ENCODE measurements at places on chromosomes 4 and X.

DNA sequence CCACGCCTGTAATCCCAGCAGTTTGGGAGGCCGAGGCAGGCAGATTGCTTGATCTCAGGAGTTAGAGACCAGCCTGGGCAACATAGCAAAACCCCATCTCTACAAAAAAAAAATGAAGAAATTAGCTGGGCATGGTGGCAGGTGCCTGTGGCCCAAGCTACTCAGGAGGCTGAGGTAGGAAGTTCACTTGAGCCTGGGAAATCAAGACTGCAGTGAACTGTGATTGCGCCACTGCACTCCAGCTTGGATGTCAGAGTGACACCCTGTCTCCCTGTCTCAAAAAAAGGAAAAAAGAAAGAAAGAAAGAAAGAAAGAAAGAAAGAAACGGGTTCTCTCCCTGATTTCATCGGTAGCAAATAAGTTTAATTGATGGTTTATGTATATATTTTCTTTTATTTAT, 64.6 kb upstream of the ESX1 start:
- DNase-seq: no peak

- DNase-seq: no peak
Observed at GRCh38 chrX:8313844-8314243, 142.8 kb upstream of the VCX2 start.

GRCh38 chrX:34218063-34218462, 85.9 kb upstream of the FAM47A start:
- no peak for DNase-seq

- DNase-seq: no peak
Observed at GRCh38 chr4:14829795-14830194, 172.5 kb upstream of the CPEB2 start.

- no peak for DNase-seq
Observed at GRCh38 chr4:122700178-122700725, 32.3 kb upstream of the BBS12 start.

GRCh38 chr4:174282836-174283506, 496 bp downstream of the FBXO8 start:
- DNase-seq: peak; percentile 80

DNA sequence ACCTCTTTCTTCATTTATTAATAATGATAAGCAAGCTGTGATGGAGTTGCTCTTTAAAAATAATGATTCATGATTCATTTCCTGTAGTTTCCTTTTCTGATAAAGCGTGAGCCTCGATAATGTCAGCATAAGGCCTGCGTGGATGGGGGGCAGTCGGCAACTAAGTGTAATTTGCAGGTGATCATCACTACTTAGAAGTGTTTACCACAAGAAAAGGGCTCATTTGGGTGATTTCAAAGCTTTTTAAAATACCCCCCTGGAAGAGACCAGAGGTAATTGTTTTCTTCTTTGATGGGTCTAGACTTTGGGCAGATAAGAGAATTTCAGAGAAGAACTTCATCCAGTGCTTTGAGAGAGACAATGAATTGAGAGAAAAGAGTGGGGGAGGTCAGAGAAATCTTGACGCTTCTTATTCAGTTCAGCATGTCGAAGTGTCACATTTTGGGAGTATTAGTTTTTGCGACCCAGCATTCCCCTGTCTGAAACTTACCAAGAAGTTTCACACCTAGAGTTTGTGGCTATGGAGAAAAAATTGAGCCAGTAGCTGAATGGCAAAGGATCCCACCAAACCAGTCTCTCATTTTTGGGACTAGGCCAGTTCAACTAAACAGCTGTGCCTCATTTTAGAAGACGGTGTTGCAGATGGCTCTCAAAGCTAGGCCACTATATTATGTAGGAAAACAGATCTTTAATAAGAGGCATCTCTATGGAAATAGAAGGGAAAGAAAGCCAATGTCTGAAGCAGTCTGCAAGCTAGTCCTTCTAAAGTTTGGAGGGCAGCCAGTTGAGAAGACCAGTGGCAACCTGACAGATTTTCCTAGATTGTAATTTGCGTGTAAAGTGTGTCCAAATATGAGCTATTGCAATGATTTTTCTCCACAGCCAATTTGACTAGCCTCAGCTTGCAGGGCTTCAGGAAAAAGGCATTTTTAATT, 171.0 kb upstream of the PPP1R2C start:
- DNase-seq: no peak

DNA sequence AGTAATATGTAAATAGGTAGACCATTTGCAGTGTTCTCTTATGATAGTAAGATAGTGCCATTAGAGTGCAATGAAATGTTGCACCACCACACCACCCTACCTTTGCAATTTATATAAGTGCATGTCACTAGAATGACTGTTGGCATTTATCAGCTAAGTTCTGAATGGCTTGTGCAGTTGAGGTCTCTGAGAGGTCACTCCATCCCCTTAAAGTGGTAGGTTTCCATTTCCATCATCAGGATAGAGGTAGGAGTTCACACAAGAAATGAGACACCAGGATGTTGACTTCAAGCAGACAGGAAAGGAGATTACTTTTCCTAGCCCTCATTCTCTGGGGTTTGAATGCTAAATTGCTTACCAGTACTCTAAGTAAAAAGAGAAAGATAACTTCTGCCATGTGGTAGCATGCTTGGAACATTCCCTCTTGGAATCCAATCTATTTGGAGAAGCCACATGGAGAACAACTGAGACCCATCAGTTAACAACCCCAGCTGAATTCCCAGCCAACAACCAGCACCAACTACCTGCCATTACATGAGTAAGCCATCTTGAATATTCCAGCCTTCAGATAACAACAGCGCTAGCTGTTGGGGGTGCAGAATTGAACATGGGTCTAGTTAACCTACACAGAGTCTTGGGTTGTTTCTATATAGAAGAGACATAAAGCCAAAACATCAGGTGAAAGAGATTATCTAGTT, 6.7 kb upstream of the LRBA start:
- DNase-seq: no peak

DNA sequence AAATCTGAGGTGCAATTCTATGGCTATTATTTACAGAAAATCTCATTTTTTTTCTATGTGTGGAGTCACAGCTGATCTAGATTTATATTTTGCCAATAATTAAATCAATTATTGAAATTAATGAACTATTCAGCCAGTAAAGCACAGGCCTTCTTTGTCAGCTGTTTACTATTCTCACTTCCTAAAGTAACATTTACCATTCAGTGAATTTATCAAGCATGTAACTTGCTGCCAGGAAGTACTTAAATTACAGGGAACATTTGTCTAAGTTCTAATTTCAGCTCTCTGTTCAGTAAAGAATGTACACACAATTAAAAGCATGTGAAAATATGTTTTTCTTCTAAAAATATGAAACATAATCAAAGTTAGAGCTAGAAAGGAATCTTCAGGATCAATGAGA, 79.3 kb downstream of the DTHD1 start:
- no peak for DNase-seq

GRCh38 chr4:163548481-163549243, 54.2 kb downstream of the TMA16 start:
- DNase-seq: no peak

DNA sequence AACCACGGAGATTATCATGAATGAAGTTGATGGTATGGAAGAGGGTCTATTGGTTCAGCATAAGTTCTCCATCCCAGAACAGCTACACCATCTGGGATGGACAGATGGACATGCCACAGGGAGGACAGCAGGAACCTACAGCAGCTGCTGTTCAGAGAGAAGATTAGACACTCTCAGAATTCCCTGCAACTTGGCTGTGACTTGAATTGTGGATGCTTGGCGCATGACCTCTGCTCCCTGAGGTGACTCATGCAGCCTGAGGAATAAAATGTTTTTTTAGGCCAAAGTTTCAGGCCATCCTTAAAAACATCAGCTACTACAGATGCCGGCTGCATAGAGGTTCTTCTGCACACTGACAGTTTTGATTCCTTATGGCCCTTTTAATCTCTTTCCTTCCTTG, 97.3 kb downstream of the RS1 start:
- no peak for DNase-seq

- DNase-seq: no peak
Observed at GRCh38 chrX:131068945-131069719, 11.0 kb downstream of the ARHGAP36 start.

- no peak for DNase-seq
Observed at GRCh38 chrX:22128961-22129360, 96.8 kb downstream of the PHEX start.

- no peak for DNase-seq
Observed at GRCh38 chr4:31998807-31999206, 1278.6 kb downstream of the PCDH7 start.

DNA sequence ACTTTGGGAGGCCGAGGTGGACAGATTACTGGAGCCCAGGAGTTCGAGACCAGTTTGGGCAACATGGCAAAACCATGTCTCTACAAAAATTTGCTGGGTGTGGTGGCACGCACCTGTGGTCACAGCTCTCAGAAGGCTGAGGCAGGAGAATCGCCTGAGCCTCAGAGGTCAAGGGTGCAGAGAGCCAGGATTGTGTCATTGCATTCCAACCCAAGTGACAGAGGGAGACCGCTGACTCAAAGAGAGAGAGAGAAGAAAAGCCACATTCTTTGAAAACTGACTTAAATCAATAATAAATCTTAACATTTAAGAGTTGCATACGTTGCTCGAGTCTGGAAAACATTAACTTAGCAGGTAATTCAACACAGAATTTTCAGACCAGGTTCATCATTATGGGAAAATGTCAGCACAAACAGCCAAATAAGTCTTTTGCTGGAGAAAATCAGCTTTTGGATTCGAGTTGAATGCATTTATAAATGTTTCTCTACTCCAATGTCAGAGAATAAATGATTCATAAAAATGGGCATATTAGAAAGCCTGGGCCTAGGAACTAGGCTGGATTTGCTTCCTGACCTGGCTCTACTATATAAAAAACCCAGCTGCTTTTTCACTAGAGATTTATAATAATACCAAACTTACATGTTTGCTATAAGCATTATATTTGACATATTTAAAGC, 68.3 kb upstream of the RBPJ start:
- DNase-seq: no peak

DNA sequence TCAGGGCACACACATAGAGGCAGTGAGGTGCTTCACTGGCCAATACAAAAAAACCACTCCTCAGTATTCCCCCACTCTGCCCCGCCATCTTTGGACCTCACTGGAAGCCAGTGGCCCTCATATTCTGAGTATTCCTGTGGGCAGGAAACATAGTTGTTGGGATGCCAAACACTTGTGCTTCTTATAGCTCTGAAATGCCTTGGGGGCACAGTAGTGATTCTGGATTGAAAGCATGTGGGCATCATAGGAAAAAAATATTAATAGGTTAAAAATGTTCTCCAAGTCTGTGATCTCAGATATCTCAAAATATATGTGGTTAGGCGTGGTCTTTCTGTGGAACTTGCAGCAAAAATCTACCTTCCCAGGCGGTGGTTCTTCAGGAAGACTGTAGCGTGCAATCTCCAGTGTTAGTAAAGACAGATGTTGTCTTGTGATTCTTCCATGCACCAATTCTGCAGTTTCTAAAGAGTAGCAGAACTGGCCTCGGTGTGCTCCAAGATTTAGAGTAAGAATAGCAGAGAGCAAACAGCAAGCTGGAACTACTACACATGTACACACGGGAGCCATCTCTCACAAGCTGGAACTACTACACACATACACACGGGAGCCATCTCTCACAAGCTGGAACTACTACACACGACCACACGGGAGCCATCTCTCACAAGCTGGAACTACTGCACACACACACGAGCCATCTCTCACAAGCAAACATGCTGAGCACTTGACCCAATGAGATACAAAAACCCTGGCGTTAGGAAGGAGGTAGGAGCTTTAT, 8.0 kb upstream of the TENM3 start:
- no peak for DNase-seq

DNA sequence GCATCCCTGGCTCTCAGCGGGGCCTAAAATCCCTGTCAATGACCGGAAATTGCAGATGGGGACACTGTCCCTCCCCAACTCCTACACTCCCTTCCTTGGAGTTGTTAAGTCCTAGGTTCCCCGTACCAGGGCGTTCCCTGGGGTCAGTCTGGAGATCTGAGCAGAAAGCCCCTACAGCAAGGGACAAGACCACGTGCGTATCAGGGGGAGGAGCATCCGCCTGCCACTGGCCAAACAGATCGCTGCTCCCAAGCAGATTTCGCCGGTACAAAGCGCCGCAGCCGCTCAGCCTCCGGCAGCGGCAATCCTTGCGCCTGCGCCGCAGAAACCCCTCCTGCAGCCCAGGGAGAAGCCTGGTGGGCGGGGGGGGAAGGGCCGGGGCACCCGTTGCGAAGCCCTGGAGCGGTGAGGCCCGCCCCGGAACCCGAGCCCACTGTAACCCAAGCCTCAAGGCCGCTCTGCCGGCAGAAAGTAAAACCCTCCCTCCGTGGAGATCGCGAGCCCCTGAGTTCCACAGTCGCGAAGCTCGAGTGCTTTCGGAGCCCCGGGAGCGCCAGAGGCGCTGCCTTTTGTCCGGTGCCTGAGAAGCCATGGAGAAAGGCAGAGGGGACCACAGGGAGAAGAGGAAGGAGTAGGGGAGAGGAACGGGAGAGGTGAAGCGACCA, 2.7 kb downstream of the CRMP1 start:
- DNase-seq: no peak

- DNase-seq: no peak
Observed at GRCh38 chr4:55851885-55852284, 1.6 kb upstream of the EXOC1 start.

- DNase-seq: no peak
Observed at GRCh38 chr4:6926681-6927478, 17.3 kb downstream of the TBC1D14 start.

Measured in left renal pelvis (tissue), 4 donors.